ENCODE measurements at places on chromosomes 12 and 14. TPM values are rescaled to one million over a fixed set of nuclear protein-coding genes. Genes with fewer than 3 reads are reported as not detected.

Gene TAS2R20
- total RNA-seq: 2.1 TPM

- no peak overlapping the region for H3K4me3 ChIP-seq
- peaks cover 53% of the 10 kb centered on the region for H3K4me1 ChIP-seq
- no peaks in the 10 kb centered on the region for H3K27me3 ChIP-seq
- H3K27ac ChIP-seq: no peak overlapping the region
These were observed 8.4 kb downstream of the STYX start for GRCh38 chr14:52738409-52738808.

Gene CCDC177
- total RNA-seq: 0.08 TPM

DNA sequence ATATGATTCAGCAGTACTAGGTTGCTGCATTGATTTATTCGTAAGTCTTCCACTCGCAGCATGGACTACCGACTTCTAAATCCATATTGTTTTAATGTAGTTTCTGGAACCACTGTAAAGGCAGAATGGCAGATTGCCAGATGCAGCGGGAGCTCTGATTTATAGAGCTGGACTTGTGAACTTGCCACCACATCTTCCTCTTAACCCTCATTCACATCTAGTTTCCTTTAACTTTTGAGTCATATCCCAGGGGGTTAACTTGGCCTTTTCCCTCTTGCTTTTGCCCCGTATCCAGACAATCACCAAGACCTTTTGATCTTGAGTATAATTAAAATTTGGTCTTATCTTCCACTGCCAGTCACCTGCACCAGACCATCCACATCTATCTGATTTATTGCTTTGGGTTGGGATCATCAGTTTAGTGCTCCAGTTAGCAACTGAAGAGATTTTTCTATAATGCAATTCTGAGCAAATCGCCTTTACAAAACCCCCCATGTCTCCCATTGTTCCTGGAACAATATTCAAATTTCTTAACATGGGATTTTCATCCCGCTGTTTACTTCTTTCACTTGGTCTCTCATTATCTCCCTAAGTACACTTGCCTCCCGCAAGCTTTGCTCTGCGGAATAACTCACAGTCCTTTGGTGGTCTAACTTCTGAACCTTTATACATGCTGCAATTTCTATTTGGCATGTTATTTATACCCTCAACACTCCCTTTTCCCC lies 130.5 kb downstream of the ACSS3 start:
- H3K4me1 ChIP-seq: no peaks in the 10 kb centered on the region
- no peak overlapping the region for H3K27ac ChIP-seq
- no peaks in the 10 kb centered on the region for H3K27me3 ChIP-seq
- DNase-seq: no peak
- H3K36me3 ChIP-seq: no peaks in the 10 kb centered on the region

Gene TBX5
- total RNA-seq: not detected

- no peaks in the 10 kb centered on the region for H3K4me1 ChIP-seq
- H3K4me3 ChIP-seq: no peak overlapping the region
- H3K36me3 ChIP-seq: no peaks in the 10 kb centered on the region
- no peaks in the 10 kb centered on the region for H3K27me3 ChIP-seq
- H3K27ac ChIP-seq: no peak overlapping the region
These were observed 311.7 kb upstream of the E2F7 start for GRCh38 chr12:77377116-77377515.

Gene ASPG
- total RNA-seq: not detected

Gene C1S
- total RNA-seq: 2.4 TPM
